ENCODE measurements at places on chromosomes 6 and 20.
A peak's percentile ranks its signal among the peaks of the same experiment; 100 is the strongest.

- no peak for DNase-seq
Measured at GRCh38 chr6:113464536-113464935, 392.6 kb upstream of the MARCKS start.

- DNase-seq: no peak
Measured at GRCh38 chr6:27049863-27050781, 197.4 kb upstream of the PRSS16 start.

- no peak for DNase-seq
Measured at GRCh38 chr6:51765230-51765629, 322.2 kb downstream of the PKHD1 start.

DNA sequence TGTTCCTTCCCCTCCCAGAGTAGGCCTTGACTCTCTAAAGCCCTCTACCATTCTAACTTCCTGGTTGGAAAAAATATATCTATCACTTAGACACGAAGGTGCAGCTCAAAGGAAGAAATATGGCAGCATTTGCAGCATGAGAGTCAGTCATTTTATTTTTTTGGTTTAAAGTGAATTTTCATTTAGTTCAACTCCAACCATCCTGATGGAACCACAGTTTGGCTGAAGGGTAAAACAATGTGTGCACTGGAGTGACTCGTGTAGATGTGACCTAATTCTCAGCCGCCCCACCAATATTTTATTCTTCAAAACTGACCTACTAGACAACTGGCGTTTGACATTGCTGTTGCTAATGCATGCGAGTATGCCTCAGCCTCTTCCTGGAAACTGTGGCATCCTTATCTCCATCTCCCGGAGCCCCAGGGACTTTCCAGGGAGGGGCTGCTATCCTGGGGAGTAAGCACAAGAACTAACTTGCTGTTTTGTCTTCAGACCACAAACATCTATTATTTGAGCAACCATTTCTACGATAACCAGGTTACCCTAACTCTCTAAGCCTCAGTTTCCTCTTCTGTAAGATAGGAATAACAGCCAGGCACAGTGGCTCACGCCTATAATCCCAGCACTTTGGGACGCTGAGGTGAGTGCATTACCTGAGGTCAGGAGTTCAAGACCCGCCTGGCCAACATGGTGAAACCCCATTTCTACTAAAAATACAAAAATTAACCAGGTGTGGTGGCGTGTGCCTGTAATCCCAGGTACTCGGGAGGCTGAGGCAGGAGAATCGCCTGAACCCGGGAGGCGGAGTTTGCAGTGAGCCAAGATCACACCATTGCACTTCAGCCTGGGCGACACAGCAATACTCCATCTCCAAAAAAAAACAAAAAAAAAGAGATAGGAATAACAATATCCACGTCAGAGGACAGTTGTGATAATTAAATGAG is 148.7 kb upstream of the JARID2 start:
- DNase-seq: no peak

GRCh38 chr20:1891263-1892118 is 3.7 kb upstream of the SIRPA start:
- DNase-seq: no peak

GRCh38 chr6:40185486-40185885 is 251.2 kb upstream of the MOCS1 start:
- no peak for DNase-seq

DNA sequence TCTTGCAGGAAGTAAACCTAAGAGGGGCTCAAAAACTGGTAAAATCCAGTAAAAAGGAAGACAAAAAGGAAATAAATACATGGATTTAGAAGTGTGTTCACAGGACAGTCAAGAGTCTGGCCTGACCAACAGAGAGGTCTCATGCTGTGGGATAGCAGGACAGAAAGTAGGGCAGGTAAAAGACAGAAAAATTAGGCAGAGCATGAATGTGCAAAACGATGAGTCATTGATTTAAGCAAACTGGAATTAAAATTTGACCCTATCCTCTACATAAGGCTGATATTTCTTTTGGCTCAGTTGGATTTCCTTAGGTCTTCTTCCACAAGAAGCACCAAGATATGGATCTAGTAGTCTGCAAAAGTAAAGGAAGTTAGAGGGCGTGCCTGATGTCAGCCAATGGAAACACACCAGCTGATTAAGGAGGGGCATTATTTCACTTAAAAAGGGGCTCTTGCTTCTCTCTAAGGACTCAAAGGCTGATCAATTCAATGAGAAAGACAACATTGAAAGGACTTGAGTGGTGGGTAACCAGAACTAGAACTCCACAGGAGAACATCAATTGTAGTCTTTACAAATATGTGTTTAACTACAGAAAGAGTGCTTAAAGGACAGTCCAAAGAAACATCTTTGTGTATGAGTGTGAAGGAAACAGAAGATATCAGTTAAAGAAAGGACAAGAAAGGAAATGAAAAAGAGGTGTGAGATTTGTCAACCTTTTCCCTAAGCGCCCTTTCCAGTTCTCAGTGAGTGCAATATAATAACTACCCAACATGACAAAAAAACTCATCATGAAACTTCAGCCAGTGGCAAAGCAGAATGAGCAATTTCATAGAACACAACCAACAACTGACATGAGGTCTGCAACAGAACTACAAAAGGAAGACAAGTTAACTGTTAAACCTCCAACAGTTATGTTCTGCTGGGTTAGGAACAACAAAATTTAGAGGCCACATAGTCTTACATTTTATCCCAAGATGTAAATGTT is 19.4 kb upstream of the MYB start:
- no peak for DNase-seq

DNA sequence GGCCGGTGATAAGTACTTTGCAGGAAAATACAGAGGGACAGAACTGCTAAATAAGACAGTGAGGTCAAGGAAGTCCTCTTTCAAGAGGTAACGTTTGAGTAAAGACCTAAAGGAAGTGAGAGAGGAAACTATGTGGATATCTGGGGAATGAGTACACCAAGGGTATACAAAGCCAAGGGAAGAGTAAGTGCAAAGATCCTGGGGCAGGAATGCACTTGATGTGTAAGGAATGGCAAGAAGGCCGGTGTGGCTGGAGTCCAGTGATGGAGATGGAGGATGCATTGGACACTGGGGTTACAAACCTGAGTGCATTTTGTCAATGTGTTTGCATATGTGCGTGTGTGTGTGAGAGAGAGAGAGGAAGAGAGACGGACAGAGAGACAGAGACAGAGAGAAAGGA is 32.1 kb upstream of the TGM2 start:
- no peak for DNase-seq

GRCh38 chr6:20911712-20912111 is 377.5 kb downstream of the CDKAL1 start:
- no peak for DNase-seq

DNA sequence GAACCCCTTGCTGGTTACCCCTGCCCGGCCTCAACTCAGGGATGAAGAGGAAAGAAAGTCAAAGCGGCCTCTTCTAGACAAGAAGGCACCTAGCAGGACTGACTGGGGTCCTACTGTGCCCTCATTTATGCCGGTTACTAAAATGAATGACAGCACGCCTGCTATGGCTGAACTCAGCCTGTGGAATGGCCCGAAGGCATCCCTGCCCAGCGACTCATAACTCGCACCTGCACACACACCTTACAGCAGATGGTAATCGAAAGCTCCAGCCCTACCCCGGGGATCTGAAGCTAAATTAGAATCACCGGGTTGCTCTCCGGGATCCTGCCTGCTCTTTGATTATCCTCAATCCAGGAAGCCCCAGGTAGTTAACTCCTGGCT is 747 bp upstream of the TXNDC5 start:
- no peak for DNase-seq

DNA sequence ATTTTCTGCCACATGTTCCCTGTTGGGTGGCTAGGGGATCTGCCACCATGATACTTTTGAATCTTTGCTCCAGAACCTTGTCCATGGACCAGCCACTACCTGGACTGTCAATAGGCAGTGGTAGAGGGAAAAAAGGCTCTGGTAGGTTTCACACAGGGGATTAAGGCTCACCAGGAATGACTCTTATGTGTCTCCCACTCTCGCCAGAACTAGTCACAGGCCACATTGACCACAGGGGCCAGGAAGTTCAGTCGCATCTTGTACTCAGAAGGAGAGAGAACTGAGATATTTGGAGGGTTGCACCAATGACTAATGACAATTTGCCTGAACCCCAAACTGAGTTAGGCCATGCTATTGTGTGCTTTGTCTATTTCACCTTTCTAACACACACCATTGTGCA is 23.6 kb upstream of the APCDD1L start:
- DNase-seq: peak; percentile 39

DNA sequence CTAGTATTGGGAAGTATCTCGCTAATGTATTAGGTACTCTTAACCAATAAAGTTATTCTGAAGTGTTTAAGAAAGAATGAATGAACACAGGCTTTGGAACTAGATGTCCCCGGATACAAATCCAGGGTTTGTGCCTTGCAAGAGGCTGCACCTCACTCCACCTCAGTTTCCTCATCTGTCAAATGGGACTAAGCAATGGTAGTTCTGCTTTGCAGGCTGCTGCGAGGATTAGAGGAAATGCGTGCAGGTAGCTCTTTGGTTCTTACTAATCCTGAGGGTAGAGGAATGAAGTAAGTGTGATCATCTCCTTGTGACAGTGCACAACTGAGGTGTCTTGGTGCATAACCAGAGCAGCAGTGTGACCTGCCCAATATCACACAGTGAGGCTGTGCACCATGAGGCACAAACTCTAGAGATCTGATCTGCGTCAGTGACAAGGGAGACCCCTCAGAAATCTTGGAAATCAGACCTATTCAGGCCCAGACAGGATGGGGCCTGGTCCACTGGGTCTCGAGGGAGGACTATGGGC is 26.7 kb downstream of the ADA start:
- DNase-seq: no peak

- DNase-seq: peak; percentile 88
Measured at GRCh38 chr6:27019651-27020552, 227.6 kb upstream of the PRSS16 start.

DNA sequence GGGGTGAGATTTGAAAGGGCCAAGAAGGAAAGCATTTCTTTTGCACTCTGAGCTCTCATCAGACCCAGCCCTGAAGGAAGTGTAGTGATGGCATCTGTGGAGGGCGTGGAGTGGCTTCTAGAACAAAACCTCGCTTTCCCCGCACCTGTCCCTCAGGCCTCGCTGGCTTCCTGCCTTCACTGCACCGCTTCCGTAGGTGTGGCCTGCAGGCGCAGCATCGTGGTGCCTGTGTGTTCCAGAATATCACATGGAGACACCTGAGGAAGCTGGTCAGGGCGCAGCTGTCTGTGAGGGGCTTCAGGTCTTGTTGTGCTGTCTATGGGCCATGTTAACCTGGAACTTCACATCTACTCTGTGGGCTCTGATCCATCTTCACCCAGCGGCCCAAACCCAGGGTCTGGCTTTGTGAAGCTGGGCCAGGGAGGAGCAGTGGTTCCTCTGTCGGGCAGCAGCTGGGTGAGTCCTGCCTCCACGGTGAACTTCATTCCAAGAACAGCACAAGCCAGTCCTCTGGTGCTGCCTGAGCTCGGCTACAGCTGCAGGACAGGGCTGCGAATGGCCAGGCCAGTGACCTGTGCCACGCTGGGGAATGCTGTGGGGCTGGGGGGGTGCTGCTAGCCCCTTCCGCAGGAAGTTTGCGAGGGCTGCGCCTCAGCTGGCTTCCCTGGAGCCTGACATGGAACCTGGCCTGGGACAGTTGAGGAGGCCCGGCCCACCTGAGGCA is 40.9 kb downstream of the DSTN start:
- DNase-seq: no peak

GRCh38 chr6:113921299-113921904 is 49.5 kb downstream of the HDAC2 start:
- DNase-seq: no peak

DNA sequence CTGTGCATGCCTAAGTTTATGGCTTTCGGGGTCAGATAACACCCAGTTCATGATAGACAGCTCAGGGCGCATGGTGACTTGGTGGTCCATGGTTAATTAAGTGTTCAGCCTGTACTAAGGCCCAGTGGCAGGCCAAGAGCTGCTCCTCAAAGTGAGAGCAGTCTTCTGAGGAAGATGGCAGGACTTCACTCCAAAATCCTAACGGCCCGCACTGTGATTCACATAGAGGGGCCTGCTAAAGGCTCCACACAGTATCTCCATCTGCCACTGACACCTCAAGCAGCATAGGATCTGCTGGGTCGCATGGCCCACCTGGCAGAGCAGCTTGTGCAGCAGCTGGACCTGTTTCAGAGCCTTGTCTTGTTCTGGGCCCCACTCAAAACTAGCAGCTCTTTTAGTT is 10.6 kb upstream of the CST7 start:
- no peak for DNase-seq

DNA sequence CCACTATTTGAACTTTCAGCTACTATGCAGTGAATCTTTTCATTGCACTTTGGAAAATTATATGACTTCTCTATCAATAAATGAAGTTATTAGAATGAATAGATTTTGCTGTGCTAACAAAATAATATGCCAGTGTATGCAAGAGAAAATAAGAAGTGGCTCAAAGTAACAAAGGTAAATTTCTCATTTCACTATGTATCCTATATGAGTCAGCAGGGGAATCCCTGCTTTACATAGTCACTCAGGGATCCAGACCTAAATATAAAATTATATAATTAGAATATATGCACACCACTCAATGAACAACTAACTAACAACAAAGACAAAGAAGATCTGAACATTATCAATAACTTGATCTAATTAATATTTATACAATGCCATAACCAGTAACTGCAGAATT is 390.8 kb upstream of the IRAK1BP1 start:
- DNase-seq: no peak

DNA sequence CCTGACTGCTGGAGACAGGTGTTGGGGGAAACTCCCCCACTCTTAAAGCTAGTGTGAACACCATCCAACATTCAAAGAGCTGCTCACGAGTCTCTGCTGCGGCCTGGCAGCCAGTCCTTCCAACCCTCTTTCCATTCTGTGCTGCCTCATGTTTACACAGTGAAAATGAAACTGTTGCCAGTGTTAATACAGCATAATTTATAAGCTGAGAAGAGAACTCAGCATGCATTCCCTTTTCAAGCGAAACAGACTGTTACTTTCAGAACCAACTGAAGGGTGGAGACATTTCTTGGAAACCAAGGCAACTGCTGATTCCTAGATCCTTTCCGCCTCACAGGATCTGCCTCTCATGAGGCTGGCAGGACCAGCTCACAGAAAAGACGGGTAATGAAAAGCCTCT is 533.8 kb upstream of the ID4 start:
- DNase-seq: peak; percentile 48

GRCh38 chr20:7426890-7427496 is 513.3 kb downstream of the HAO1 start:
- no peak for DNase-seq

DNA sequence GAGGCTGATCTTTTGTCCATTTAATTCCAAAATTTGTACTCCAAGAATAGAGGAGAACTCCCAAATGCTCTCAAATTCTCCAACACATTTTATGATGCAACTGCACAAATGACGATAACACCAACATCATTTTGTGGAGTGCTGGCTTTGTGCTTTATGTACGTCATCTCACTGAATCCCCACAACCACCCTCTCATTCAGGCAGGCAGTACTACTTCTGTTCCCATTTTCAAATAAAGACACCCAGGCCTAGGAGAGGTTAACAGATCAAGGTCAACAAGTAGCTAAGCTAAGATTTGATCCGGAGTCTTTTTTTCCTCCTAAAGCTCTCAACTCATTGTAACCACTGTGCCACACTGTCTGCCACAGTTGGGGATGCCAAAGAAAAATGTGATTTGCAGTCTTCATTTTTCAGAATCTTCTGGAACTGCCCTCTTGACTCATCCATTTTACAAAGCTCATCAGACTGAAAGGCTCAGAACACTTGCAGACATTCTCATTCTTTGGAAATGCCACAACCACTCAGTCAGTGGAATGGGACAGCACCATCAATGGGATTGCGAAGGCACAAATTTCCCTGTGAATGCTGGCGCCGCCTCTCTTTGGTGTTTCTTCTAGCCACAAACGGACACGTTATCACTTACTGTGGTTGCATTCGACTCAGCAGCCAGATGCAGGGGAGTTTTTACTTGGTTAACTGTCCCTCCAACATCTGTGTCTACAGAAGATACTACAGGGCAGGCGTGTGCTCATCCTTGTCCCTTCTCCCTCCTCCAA is 184.4 kb downstream of the GJA10 start:
- DNase-seq: peak; percentile 33
